ENCODE measurements at places on chromosomes 7 and 10. TPM values are rescaled to one million over a fixed set of nuclear protein-coding genes. Genes with fewer than 3 reads are reported as not detected.

The FAM180A gene
- total RNA-seq: 13.3 TPM

The DOCK1 gene
- 13.4 TPM for total RNA-seq

The MYH16 gene
- not detected for total RNA-seq

The GBX1 gene
- not detected for total RNA-seq

The TRIM24 gene
- 16.6 TPM for total RNA-seq

The OGA gene
- 118 TPM for total RNA-seq

The GNAT3 gene
- not detected for total RNA-seq

The PLAU gene
- 9.8 TPM for total RNA-seq

The PAX4 gene
- total RNA-seq: not detected

The WDR91 gene
- 5.8 TPM for total RNA-seq

The PRKAR2B gene
- total RNA-seq: 18.5 TPM

The NACAD gene
- total RNA-seq: 3.7 TPM

The DNAJC30 gene
- 21.1 TPM for total RNA-seq

The EBLN1 gene
- not detected for total RNA-seq

The ZNF33B gene
- 10.4 TPM for total RNA-seq

The THSD7A gene
- 0.67 TPM for total RNA-seq
